ENCODE measurements at places on chromosomes 5 and 9.

GRCh38 chr5:140329739-140330481 lies 16.5 kb downstream of the HBEGF start:
- no peak for DNase-seq

GRCh38 chr9:137202966-137203365 lies 2.4 kb upstream of the TPRN start:
- no peak for DNase-seq

GRCh38 chr5:142888469-142889085 lies 118.4 kb downstream of the ARHGAP26 start:
- no peak for DNase-seq

DNA sequence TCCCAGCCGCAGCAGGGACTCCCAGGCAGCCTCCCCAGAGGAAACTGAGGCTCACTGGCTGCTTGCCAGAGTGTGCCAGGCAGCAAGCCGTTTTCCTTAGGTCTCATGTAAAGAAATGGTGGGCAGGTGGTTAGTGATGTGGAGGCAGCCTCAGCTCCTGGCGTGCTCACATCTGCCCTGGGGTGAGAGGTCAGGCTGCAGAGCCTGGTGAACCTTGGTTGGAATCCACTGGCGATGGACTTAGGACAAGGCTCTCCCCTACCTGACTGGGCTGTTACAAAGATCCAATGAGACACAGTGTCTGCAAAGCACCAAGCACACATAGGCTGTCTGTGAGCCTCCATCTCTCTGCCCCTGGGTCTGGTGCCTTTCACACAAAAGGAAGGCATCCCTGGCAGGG lies 30.9 kb downstream of the LHX6 start:
- no peak for DNase-seq

DNA sequence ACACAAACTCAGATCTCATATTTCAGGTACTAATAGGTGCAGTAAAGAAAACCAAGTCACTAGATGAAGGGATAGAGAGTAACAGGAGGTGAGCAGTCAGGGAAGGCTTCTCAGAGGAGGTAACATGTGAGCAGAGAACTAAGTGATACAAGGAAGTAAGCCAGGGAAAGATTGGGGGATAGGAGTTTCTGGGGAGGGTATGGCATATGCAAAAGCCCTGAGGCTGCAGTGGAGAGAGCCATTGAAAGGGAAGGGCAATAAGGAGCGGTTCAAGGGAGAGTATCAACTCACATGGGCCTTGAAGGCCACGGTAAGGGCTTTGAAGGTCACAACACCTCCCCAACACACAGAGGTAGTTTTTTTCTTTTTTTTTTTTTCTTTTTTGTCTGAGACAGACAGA lies 6.9 kb downstream of the OLFML2A start:
- DNase-seq: no peak

DNA sequence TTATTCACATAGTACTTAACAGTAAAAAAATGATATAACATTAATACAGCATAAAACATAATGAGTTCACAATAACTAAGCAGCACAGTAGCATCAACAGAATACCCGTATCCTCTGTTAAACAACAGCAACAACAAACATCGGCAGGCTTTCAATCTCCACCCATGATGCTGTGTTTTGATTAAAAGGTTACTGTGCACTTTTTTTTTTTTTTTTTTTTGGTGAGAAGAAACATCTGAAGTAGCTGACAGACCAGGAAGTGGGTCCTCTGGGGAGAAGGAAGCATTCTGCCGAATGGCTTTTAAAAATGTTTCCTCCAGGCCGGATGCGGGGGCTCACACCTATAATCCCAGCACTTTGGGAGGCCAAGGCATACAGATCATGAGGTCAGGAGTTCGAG lies 282.3 kb downstream of the EPB41L4A start:
- DNase-seq: no peak

- no peak for DNase-seq
Measured at GRCh38 chr5:60494144-60494543, 205.8 kb downstream of the DEPDC1B start.

DNA sequence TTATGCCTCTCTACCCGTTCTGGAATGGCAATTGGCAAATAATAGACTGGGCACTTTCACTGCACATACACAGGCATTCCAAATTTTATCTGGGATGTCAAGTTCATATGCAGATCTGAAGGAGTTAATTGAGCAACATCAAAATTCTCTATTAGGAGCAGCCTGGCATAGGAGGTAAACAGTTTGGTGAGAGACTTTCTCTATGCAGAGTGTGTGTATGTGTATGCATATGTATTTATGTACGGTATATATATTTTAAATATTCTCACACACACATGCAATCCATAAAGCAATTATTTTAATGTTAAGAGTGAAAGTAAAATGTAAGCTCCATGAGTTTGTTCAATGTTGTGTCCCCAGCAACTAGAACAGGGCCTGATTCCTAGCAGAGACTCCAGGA lies 517.8 kb downstream of the CTNND2 start:
- DNase-seq: no peak

- no peak for DNase-seq
Measured at GRCh38 chr9:120681121-120681520, 33.1 kb downstream of the MEGF9 start.
